ENCODE measurements at places on chromosomes 6 and 20.

GRCh38 chr6:17865798-17866725 lies 121.4 kb downstream of the KIF13A start:
- no peak for DNase-seq

GRCh38 chr6:136923954-136924673 lies 2.0 kb downstream of the SLC35D3 start:
- DNase-seq, result no peak

GRCh38 chr6:17165383-17165782 lies 63.5 kb downstream of the STMND1 start:
- no peak for DNase-seq

- DNase-seq, result no peak
These were observed 44.7 kb upstream of the FOXQ1 start for GRCh38 chr6:1267057-1267732.

GRCh38 chr20:25259788-25260254 lies 11.9 kb downstream of the PYGB start:
- DNase-seq, result no peak

- no peak for DNase-seq
These were observed 47.1 kb upstream of the FOXP4 start for GRCh38 chr6:41498968-41499599.
